ENCODE measurements at places on chromosomes 2 and 18.

DNA sequence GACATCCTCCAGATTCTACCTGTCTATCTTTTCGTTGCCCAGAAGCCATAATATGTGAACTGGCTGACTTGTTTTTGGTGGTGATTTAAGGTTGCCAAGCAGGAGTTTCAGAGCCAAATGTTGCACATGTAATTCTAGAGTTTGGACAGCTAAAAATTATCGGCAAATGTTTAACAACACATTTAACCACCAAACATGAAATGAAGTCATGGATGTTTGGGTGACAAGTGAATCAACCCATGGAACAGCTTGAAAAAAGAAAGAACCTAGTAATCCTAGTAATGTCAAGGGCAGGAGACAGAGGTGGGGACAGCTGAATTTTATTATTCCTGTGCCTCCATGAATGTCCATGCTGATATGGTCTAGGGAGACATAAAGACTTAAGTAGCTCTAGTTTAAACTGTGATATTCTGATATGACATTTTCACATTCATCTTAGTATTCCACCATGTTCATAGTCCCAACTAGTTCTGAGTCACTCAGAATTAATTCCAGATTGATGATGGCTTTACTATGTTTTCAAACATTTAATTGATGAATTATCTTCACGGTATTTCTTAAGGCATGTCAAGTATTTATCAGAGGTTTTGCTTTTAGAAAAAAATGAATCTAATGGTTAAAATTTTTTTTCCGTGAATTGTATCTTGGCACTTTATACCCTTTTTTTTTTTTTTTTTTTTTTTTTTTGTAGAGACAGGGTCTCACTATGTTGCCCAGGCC lies 101.7 kb downstream of the SOCS6 start:
- DNase-seq: no peak

- no peak for DNase-seq
These were observed 256.0 kb downstream of the BCL11A start for GRCh38 chr2:60297296-60298005.

DNA sequence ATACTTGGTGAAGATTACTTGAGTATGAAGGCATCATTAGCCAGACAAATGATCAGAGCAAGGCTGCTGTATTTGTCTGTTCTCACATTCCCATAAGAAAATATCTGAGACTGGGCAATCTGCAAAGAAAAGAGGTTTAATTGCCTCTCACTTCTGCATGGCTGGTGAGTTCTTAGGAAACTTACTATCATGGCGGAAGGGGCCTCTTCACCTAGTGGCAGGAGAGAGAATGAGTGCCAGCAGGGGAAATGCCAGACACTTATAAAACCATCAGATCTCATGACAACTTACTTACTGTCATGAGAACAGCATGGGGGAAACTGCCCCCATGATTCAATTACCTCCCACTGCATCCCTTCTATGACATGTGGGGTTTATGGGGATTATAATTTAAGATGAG lies 452.3 kb downstream of the GALR1 start:
- no peak for DNase-seq

DNA sequence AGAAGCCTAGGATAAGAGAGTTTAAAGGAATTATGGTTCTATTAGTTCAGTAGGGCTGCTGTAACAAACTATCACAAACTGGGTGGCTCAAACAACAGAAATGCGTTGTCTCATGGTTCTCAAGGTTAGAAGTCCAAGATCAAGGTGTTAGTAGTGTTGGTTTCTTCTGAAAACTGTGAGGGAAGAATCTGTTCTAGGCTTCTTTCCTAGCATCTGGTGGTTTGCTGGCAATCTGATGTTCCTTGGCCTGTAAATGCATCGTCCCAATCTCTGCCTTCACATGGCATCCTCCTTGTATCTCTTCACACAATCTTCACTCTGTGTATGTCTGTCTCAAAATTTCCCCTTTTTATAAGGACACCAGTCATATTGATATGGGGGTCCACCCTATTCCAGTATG lies 76.3 kb downstream of the MDH1 start:
- DNase-seq: no peak

- no peak for DNase-seq
These were observed 172.0 kb downstream of the MIB1 start for GRCh38 chr18:21912339-21913239.

- no peak for DNase-seq
These were observed 323.2 kb downstream of the CYP26B1 start for GRCh38 chr2:71824436-71824835.

DNA sequence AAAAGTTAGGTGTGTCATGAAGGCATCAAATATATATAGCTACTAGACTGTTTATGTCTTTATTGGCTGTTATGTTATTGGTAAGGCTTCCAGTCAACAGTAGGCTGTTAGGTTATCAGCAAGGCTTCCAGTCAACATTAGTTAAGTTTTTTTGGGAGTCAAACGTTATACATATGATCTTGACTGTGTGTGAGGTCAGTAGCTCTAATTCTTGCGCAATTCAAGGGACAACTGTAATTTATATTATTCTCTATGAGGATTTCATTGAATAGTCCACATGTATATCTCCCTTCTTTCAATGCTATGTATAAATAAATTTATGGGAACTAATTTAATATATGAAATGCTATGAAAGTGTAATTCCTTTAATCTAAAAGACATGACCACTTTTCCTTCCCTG lies 757.5 kb upstream of the TMEFF2 start:
- DNase-seq: no peak

- DNase-seq: no peak
These were observed 69.0 kb downstream of the ANKRD44 start for GRCh38 chr2:197241596-197241995.

DNA sequence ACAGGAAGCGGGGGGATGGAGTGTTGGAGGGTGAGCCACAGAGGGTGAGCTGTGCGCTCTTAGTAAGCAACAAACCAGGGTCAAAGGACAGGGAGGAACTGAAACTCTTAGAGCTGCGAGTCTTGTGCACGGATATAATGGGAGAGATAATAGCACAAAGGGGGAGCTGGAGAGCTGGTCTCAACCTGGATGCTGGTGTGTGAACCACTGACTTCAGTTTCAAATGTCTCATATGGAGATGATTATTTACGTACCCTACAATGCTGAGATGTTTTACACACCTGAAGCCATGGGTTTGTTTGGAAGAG lies 35.9 kb downstream of the PTGR3 start:
- DNase-seq: no peak

DNA sequence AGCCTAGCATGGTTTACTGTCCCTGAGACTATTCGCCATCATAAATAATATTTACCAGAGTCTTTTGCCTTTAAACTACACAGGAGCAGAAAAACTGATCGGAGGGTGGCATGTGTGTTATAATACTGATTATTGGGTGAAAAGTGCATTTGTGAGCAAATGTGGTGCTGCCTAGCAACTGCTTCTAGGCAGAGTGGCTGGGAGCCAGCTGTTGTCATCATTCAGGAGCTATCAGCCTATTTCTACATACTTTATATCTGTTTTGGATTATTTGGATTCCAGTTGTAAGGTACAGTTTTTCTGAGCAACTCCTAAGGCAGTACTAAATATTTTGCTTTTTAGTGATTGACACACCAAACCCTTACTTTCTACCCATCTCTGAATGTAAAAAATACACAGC lies 75.0 kb upstream of the MSTN start:
- no peak for DNase-seq

DNA sequence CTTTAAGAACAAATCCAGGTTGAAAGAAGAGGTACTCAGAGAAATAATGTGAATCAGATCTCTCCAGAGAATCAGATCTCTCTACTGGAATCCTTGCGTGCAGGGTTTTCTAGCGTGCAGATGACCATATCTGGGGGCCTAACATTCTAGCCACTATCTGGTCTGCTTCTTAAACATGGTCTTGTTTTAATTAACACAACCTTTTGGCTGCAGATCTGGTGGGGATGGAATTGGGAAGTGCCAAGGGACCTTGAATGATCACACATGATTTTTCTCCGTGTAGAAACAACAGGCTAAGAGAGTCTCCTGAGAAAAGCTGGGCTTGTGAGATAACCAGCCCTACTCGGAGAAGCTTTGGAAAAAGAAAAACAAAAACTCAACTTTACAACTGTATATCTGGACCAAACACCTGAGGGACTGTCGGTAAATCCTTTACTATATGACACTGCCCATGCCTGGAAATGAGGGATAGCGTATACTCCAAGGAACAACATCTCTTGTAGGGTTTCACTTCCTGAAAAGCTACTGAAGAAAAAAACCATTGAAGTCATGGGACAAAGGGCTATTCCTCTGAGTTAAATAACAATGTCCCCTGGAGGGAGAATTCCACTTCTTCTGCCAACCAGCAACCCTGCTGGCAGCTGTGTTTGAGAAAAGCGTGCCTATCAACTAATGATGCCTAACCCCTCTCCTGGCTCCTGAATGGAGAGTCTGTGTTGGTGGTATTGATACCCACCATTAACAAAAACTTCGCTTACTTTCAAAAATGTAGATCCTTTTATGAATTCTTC lies 171.0 kb upstream of the REV1 start:
- DNase-seq: no peak

DNA sequence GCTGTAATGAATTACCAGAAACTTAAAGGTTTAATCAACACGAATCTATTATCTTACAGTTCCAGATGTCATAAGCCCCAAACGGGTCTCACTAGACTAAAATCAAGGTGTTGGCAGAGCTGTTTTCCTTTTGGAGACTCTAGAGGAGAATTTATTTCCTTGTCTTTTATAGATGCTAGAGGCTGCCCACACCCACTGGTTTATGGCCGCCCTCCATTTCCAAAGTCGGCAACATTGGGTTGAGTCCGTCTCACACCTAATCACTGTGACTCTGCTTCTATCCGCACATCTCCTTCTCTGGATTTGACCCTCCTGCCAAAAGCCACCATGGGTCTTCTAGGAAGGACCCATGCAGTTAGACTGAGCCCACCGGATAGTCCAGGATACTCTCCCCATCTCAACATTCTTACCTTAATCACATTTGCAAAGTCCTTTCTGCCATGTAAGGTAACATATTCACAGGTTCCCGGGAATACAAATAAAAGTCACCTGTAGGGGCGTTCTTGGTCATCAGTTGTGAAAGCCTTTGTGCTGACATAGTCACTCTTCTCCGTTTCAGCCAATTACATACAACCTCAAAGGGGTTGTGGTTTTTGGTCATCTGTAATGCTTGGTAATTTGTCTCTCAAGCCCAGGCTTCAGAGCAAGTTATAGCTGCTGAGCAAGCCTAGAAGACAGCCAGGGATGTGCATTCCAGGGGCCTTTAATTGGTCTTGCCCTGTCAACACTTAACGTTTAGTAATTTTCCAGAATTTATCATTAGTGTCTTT lies 179.4 kb downstream of the ANTXR1 start:
- DNase-seq: no peak

- DNase-seq: no peak
These were observed 265.9 kb downstream of the SETBP1 start for GRCh38 chr18:44946529-44947113.

DNA sequence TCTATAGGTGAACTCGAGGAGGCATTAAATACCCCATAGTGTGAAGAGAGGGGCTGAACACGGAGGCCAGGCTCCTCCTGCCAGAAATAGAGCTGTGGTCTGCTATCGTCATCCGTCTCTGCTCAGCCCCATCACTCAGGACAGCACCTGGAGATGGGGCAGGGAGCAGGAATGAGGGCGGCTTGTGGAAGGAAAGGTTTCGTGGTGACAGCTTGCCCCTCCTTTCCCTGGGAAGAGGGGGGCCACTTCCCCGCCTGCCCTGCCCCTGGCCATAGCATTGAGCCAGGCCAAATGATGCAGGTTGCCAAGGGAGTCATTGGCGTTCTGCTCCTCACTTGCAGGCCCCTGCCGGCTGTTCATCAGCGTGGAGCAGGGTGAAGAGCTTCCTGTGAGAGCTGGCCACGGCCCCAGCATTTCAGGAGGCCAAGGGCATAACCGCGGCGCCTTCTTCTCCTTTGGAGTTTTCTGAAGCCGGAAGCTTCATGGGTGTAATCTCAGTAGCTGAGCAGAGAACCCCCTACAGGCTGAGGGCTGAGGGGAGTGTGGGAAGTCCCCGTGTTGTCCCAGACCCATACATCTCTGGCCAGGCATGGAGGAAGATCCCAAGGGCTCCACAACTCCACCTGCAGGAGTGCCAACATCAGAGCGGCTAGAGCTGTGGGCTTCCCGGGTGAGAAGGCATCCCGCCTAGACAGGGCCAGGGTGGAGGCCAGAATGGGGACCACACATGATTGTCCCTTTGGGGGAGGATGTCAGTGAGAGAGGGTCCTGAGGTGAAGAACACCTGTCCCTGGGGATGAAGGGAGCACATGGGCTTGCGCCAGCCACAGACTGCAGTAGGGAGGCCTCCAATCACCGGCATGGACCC lies 112.5 kb upstream of the GLI2 start:
- no peak for DNase-seq

DNA sequence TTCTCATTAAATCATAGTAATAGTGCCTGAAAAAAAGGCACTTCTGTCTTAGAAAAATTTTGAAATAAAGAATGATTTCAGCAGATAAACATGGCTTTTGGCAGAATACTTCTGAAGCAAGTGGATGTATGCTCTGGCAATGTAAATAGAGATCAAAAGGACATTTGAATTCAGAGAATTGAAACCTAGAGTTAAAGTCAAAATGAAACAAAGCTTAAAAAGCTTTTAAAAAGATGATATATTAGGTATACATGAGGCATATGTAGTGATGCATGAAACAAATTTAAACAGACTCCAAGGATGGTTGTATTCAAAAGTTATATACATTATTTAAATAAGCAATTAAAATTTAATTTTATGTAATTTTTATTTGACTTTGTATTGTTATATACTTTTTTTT lies 1344.5 kb upstream of the TMEFF2 start:
- DNase-seq: no peak

- no peak for DNase-seq
These were observed 629.1 kb downstream of the DPP10 start for GRCh38 chr2:115071534-115071933.

DNA sequence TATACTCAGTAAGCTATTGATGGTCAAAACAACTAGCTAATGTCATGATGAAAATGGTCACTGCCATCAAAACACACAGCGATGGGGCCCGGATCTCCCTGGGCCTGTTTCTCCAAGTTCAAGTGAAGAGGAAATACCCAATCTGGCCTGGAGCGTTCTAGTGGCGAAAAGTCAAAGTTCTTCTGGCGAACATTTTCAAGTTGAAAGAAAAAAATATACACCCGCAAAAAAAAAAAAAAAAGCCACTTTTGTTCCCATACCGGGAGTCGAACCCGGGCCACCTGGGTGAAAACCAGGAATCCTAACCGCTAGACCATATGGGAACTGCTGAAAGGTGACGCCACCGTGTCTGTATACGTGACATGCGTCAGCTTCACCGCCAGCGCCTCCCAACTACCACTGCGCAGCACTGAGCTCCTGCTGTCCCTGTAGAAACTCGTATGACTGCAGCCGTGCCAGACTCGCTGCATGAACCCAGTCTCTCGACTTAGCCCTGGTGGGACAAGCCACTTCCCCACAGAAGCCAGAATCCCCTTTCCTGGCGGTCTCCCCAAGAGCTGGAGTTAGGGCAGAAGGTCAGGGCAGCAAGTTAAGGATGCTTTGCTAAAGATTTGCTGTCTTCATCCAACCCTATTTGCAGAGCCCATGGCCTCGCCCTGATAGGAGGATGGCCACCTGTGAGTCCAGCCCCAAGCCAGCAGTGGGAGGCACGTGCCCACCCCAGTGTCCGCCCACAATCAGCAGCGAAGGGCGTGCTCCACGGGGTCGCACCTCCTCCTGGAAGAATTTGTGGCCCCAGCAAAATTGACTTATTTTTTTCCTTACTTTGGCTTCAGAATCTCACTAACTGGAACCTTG lies 5.6 kb upstream of the IMP4 start:
- peak; percentile 73 for DNase-seq
